ENCODE measurements at places on chromosomes 4 and X.

DNA sequence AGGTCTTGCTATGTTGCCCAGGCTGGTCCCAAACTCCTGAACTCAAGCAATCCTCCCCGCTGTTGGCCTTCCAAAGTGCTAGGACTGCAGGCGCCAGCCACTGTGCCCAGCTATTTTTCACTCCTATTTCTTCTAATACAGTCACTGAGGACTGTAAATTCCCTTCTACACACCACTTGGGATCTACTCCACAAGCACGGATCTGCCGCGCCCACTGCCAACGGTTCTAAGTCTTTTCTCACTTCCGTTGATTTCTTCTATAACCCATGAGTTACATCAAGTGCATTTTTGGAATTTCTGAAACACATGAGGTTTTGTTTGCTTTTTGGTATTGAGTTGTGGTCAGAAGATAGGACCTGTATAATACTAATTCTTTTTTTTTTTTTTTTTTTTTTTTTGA, 48.6 kb downstream of the FAM53A start:
- DNase-seq, result no peak

GRCh38 chrX:38336538-38337240, 9.4 kb upstream of the RPGR start:
- no peak for DNase-seq

DNA sequence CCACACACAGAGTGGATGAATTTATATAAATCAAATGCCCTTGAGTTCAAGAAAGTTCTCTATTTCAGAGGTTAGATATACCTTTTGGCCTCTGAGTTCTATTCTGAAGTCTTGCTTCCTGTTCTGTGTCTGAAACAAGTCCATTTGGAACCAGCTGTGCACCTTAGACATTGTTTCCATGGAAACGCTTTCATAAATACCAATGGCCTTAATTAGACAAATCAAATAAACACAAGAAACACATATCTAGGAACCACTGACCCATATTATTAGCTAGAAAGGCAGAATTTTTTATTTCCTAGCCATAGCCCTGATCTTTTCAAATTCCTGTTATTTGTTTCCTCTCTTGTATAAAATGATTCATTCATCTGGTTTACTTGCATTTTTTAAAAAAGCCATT, 8.4 kb upstream of the C4orf54 start:
- no peak for DNase-seq

GRCh38 chr4:150789864-150790263, 207.9 kb downstream of the MAB21L2 start:
- no peak for DNase-seq

- DNase-seq, result no peak
Measured at GRCh38 chr4:61199873-61200186, 296 bp upstream of the ADGRL3 start.

DNA sequence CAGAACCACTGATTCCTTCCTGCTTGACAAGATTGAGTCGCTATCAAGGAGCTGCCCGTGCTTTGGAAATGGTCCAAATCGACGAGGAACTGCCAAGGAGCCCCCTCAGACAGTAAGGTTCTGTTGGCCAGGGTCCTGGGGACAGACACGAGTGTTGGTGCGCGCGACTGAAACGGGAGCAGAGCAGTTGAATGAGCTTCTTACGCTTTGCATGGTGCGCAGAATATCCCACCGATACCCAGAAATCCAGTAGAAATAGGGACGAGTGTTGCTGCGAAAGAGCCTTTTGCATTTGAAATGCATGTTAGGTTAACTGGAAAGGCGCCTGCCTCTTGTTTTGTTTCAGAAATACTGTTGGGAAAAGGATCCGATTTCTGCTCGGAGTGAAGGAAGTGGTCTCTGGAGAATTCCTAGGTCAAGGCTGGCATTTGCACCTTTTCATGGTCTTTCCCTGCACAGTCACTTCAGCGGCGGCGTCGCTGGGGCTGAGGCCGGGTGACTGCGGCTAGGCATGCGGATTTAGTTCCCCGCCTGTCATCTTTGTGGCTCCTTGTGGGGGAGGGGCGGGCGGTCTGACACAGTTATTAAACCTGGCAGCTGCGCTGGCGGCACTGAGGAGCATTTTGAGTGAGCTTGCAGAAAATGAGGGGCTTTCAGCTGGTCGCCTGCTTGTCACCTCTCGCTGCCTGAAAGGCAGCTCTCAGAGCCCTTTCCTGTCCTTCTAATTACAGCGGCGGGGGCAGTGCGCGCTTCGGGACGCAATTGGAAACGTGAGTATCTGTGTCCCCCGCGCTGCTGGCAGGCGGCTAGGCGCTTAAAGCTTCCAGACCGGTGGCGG, 51.5 kb upstream of the TRIM2 start:
- no peak for DNase-seq

- DNase-seq, result no peak
Measured at GRCh38 chr4:150176547-150176946, 98.3 kb downstream of the DCLK2 start.

DNA sequence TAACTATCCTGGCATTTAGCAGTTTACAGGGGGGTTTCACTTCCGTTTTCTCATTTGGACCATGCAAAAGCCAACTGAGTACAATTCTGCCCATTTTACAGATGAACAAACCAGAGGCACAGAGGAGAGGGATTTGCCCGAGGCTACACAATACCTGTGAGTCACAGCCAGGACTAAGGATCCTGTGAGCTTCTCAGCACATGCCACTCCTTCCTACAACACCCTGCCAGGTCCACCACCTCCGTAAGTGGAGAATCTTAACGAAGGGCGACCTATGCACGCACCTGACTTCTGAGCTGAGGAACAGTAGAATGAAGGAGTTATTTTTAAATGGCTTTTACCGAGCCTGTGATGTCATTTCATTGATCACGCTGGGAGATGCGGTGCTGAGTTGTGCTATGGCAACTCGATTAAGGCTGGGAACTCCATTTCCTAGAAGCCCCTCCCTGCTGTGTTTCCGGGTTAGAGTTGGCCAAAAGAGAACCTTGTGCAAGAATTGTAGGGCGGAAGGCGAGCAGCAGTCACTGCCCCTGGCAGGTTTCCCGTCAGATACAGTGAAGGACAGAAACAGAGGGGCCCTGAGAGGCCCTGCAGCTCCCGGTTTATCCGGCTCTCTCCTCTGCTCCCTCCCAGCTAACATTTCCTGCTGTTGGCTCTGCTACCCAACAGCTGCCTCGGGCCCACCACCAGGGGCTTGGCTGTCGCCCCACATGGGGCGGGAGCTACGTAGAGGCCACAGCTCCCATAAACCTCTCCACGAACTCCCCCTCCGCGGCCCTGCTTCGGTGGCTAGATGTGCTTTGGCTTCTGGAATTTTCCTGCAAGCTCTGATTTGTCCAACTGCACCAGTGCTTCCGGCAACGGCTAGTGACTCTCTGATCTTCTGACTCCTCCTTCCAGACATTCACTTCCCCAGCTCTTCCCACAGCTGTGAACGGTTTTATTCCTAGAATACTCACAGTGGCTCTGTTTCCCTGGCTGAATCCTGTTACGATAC, 75.1 kb upstream of the USP9X start:
- peak; percentile 84 for DNase-seq

DNA sequence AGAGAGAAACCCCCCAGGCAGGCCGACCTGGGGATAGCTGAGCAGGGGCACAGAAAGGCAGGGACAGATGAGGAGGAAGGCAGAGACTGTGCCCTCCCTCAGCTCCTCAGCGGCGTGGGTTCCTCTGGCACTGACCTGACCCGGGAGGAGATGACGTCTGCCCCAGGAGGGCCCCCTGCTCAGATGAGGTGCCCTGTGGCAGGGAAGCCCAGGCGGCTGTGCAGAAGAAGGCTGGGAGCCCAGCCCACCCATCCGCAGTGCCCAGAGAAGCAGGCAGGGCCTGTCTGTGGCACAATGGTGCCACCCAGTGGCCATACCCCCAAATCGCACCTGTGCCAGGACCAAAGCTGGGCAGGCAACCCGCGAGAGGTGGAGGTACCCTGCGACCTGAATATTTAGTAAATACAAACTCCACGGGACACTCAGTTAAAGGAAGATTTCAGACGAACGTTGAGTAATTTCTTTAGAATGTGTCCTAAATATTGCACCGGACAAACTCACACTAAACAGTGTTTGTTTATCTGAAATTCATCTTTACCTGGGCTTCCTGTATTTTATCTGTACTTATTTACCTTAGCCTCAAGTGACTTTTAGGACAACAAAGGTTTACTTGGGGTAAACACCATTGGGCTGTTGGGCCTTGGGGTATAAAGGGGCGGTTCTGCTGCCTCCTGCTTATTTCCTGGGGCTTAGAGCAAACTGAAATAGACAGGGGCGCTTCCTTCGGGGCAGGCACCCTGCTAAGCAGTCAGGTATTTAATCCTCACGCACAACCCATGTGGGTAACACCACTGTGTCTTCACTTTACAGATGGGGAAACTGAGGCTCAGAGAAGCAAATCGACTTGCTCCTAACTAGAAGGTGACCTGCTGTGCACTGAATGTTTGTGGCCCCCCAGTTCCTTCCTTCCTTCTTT, 46.5 kb upstream of the HMX1 start:
- peak; percentile 75 for DNase-seq

DNA sequence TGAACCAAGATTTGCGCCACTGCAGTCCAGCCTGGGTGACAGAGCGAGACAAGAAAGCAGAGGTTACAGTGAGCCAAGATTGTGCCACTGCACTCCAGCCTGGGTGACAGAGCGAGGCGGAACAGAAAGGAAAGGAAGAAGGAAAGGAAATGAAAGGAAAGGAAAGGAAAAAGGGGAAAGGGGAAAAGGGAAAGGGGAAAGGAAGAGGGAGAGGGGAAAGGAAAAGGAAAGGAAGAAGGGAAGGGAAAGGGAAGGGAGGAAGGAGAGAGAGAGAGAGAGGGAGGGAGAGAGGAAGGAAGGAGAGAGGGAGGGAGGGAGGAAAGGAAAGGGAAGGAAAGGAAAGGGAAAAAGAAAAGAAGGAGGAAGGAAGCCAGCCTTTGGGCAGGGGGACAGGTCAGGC, 76.6 kb downstream of the PRKX start:
- no peak for DNase-seq

DNA sequence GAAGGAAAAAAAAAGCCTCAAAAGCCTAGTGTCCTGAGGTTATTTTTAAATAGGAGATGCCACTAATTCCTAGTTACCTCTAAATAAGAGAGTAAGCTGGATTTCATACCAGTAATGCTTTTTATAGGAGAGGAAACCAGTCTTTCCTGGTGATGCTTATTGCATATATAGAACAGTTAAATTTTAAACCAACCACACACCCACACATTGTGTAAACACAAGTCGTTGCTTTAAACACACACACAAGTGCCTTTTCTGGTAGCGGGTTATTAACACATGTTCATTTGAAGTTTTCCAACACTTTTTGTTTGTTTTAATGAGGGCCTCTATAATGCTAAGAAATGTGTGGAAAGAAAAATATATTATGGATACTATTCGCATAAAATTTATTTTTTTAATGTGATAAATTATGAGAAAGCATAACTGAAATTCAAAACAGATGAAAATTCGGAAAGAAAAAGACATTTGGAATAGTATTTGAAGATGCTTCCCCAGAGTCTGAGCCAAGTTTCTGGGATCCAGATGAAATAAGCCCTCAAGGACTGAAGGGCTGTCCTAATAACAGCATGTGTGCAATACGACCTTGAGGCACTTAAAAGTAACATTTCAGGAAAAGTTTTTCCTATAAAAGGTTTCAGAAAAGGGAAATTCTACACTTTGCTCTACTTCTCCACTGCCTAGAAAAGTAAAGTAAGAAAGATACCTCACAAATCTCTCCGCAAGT, 2.0 kb downstream of the ANTXR2 start:
- DNase-seq, result no peak

- peak; percentile 46 for DNase-seq
Measured at GRCh38 chrX:16786791-16787735, 797 bp downstream of the TXLNG start.

DNA sequence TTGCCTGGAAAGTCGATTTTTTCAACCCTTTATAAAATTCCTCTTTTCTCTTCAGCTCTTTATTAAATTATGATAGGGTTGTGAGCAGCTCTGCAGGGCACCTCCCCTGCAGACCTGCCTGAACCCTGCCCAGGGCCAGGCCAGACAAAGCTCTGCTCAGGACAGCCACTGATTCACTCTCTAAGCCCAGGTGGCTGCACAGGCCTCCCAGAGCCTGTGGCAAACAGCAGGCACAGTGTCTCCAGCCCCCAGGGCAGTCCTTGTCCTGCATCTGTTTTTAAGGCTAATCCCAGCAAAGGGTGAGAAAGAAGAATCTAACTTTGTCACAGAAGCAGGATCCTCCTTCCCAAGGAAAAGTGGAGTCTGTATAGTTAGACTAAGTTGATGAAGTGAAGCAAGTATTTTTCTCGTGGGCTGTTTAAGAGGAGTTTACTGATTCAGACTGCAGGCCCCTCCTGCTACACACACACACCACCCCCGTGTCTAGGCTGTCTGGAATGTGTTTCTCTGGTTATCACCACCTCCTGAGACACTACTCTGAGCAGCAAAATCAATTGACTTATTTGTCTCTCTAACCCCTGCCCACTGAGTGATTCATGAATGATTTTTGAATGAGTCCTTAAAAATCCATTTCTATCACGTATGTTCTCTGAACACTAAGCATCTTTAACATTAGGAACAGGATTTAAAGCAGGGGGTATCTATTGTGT, 101.7 kb downstream of the CHIC2 start:
- no peak for DNase-seq

DNA sequence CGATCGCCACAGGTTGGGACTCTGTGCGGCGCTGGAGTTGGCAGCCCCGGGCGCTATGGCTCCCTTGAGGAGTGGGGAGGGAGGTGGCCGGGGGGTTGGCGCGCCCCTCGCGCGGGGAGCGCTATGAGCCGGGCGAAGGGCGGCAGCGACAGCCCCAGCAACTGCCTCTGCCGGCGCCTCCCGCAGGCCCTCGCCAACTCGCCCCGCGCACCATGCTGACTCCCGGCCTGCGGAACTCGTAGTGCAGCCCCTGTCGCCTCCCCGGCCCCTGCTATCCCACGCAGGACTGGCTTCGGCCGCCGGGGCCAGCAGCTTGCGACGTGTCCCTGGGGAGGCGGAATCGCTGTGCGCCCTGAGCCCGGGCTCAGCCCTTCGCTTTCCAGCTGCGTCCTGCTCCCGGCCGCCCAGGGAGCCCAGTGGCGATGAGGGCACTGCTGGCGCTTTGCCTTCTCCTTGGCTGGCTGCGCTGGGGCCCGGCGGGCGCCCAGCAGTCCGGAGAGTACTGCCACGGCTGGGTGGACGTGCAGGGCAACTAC, 415 bp downstream of the SHISA3 start:
- no peak for DNase-seq

DNA sequence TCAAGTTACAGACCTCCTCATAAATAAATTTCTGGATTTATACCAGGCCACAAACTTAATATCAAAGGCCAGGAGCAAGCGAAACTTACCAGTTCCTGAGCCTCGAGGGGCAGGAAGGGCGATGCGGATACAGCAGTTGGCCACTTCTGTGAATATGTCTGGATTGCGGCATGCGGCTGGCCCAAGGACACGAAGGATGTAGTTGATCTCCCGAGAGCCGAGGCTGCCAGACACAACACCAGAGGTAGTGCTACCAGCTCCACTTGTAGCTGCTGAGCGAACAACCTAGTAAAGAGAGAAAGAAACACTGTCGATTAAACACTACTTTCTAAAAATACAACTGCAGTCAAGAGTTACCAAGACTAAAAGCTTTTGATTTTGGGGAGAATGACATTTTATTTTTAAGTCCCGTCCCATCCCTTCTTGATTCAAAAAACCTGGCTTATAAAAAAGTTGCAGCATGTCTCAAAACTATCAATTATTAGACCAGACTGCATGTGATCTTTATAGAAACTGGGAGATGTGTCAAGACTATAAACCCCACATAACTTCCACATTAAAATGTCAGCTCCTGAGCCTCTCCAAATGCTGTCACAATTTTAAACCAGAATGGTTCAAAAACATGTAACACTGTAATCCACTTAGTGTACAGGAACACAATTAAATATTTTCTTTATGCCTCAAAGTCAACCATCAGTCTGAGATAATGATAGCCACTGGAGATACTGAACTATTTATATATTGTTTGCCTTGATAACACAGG, 105.6 kb downstream of the HUWE1 start:
- DNase-seq, result no peak

- no peak for DNase-seq
Measured at GRCh38 chrX:12278151-12278550, 139.9 kb downstream of the FRMPD4 start.

Measured in right lobe of liver (tissue), 6 donors.